BJ (cell line): ENCODE measurements at places on chromosomes 4 and X.

DNA sequence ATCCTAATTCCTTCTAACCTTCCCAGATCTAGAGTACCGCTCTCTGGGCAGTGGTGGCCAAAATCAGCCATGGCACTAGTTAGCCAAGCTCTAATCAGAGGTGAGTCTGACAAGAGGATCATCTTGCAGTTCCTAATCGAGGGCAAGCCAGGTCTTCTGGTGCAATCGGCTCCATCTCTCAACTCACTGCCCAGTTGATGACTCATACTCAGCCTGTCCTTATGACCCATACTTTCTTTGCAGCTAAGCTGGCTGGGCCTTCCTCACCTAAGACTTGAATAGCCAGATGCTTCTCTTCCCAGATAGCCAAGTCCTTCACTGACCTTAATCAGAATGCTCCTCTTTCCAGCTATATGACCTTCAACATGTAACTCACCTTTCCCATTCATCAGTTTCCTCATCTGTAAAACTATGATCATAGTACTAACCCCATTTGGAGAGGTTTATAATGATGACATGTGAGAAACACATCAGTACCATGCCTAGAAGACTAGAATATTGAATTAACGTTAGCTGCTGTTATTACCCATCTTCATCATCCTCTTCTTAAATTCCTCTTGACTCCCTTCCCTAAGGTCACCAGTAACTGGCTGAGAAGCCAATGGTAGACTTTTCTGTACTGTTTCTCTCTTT, 57.1 kb downstream of the RELL1 start:
- no peak for DNase-seq

DNA sequence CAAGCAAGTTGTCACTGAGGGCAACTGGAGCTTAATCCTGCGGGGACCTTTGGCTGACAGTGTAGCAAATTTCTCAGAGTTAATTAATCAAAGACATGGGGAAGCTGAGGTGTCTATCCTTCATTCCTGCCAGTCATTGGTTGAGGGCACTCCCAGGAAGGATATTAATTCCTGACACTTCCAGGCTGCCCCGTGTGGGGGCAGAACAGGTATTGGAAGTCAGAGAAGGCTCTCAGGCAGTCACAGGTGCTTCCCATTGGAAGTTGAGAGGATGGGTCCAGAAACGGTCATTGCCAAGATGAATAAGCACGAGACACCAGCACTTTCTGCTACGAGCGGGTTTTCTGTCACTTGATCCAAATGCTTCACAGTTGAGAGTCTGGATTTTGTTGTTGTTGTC, 29.1 kb upstream of the CD38 start:
- no peak for DNase-seq

- no peak for DNase-seq
Measured at GRCh38 chrX:131477498-131477897, 66.4 kb upstream of the OR13H1 start.

DNA sequence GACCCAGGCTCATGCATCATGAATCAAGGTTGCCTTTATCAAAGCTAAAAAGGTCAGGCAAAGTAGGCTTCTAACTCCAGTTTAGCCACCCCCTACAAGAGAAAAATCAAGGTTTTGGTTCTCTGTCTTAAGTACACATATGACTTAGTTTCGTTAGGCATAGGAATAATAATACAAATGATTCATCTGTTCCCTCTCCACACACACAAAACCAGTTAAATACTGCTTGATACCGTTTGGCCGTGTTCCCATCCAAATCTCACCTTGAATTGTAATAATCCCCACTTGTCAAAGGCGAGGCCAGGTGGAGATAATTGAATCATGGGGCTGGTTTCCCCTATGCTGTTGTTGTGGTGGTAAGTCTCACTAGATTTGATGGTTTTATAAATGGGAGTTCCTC, 226.2 kb downstream of the HS6ST2 start:
- no peak for DNase-seq

DNA sequence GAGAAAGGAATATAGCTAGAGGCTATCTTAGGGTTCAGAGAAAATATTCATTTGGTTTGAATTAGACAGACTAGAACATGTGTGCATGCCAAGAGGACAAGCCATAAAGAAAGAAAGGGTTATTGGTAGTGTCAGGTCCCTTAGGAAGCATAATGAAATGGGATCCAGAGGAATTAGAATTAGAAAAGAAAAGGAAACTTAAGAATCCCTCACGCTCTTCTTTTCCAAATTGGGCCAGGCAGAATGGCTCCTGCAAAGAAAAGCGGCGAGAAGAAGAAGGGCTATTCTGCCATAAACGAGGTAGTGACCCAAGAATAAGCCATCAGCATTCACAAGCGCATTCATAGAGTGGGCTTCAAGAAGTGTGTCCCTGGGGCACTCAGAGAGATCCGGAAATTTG, 4.9 kb upstream of the ABCG2 start:
- no peak for DNase-seq

GRCh38 chrX:40145923-40146261, 48.1 kb upstream of the BCOR start:
- DNase-seq, result no peak

DNA sequence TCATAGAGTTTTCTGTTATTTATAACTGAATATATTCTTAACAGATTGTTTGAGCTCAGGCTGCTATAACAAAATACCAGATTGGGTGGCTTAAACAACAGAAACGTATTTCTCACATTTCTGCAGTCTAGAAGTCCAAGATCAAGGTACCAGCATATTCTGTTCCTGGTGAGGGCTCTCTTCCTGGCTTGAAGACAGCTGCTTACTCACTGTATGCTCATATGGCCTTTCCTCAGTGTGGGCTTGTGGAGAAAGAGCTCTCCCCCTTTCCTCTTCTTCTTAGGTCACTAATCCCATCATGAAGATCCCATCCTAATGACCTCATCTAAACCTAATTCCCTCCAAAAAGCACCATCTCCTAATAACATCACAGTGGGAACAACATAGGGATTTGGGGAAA, 117.8 kb downstream of the RASGEF1B start:
- DNase-seq, result no peak

DNA sequence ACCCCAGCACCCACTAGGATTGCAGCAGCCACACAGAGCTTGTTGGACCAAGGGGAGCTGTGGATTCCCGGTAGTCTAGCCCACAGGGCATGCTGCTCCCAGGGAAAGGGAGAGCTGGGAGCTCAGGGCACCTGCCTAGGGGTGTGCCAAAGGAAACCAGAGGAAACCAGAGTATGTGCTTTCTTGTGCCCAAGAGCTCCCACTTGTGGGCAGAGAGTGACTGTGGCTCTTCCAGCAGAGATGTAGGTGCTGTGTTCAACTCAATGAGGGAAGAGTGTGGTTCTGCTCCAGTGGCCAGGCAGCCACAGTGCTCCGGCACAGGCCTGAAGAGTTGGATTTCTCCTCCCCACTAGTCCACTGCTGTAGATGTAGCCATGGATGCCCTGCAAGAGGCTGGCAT, 1050.0 kb upstream of the INTU start:
- no peak for DNase-seq

DNA sequence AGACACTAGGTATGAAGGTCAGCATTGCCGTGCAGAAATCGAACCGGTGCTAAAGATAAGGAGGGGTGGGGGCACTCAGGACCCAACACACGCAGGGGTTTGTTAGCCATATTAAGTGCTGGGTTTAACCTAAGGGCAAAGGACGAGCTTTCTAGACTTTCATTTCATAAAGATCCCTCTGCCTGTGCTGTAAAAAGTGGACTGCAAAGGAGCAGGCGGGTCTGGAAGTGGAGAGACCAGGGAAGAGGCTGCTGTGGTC, 1.3 kb downstream of the CASP3 start:
- DNase-seq, result no peak

GRCh38 chr4:113561092-113561491, 200.4 kb downstream of the CAMK2D start:
- DNase-seq, result no peak
